CD8-positive, alpha-beta memory T cell (primary cell): ENCODE measurements at places on chromosomes 6 and 20. TPM values are rescaled to one million over a fixed set of nuclear protein-coding genes. Genes with fewer than 3 reads are reported as not detected.

DACT2 gene
- not detected for total RNA-seq

DNA sequence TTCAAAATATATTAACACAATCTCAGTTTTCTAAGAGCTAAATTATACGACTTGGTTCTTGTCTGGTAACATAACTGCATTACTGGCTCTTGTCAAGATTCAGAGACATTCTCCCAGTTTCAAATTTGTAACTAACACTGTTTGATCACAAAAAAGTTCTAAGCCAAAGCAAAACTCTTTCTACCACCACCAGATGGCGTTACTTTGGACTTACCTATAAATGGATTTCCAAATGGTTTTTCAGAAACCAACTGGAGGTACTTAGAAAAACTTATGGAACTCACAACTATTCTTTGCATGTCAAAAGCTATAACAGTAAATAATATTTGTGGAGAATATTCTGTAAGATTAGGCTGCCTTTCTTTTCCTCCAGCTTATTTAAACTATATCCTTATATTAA lies 34.2 kb upstream of the GFRAL start:
- no peak for DNase-seq

DNA sequence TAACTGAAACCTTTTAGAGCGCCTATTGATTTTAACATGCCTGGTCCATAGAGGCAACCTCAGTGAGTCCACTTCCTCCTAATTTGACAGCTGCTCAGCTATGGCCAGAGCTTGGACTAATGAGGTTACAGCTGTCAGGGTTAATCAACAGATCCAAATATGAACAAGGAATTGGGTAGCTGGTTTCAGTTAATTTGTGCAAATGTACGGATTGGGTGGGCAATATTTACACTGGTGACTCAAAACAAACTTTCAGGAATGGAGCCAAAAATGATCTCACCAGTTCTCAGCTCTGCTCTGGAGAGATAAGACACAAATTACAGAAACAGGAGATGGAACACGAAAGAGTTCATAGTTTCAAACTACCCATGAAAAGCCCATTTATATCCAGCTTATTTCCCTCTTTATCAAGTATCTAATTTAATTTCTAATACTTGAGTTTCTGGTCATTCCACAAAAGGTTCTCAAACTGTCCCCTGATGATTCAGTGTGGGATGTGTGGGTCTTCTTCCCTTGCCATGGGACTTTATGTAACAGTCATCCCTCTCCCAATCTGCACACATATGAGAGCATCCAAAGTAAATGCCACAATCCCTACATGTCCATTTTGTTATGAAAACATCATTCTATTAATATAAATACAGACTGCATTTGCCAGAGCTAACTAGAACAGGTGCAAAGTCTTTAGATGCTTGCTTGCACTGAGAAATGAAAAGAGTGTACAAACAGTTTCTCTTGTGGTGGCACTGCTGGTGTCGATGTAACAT lies 149.9 kb downstream of the RPS12 start:
- no peak for DNase-seq

DNA sequence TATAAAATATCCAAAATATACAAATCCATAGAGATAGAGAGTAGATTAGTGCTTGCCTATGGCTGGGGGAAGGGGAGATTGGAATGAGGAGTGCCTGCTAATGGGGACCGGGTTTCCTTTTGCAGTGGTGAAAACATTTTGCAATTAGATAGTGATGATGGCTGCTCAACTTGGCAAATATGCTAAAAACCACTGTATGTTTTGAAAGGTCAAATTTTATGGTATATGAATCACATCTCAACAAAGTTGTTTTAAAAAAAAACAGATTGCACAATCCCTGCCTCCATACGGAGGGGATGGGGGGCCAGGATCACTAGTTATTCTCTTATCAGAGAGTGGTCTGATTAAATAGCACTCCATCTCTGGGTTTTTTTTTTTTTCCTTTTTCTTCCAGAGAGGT lies 76.9 kb upstream of the RIPOR2 start:
- DNase-seq = no peak

- DNase-seq = no peak
Observed at GRCh38 chr6:15227827-15228318, 18.0 kb upstream of the JARID2 start.

GRCh38 chr6:84089552-84089951 lies 56.0 kb downstream of the MRAP2 start:
- DNase-seq = no peak

DNA sequence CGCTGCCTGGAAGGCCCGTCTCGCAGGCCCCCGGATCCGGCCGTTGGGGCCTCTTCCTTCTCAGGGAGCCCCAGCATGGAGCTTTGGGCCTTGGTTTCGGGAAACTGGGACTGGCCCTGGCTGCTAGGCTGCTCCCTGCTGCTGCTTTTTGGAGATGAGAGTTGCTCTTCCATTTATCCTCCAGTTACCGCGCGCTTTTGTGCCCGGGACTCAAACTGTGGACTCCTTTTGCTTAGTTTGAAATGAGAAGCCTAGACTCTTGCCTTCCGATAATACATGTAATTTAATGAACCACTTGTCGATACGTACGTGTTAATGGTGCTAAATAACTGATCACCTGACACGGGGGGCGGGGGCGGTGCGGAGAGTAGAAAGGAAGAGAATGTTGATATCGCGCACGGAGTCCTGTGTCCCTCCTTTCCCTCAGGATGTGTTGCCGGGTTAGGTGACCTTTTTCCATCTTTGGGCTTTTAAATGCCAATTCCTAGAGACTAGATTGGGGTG lies 968 bp downstream of the PHF3 start:
- peak; percentile 47 for DNase-seq

- no peak for DNase-seq
Observed at GRCh38 chr20:50545126-50545525, 34.9 kb downstream of the PTPN1 start.
